ENCODE measurements at places on chromosomes 7 and 10.
A peak's percentile ranks its signal among the peaks of the same experiment; 100 is the strongest.

GRCh38 chr7:20264623-20265022 is 47.4 kb upstream of the MACC1 start:
- H3K4me3 ChIP-seq = no peak overlapping the region
- H3K4me1 ChIP-seq = no peaks in the 10 kb centered on the region
- DNase-seq = no peak
- H3K36me3 ChIP-seq = no peaks in the 10 kb centered on the region
- H3K27ac ChIP-seq = no peak overlapping the region
- H3K27me3 ChIP-seq = no peaks in the 10 kb centered on the region

DNA sequence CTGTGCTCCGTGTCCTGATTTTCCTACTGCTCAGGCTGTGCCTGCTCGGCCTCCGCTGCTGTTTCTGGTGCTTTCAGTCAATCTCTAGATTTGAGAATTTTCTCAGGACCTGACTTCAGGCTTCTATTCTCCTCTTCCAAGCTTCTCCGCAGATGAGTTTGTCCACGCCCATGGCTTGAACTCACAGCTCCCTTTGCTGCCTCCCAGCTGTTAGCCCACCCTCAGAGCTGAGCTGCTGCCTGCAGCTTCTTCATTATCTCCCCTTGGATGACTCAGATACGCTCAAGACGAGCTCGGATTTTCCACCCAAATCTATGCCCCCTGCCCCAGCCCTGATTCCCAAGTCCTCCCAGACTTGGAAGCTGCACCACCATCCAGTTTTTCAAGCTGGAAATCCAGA is 104.7 kb downstream of the FGFR2 start:
- no peaks in the 10 kb centered on the region for H3K27me3 ChIP-seq
- no peaks in the 10 kb centered on the region for H3K36me3 ChIP-seq
- H3K4me3 ChIP-seq = no peak overlapping the region
- no peaks in the 10 kb centered on the region for H3K4me1 ChIP-seq
- H3K27ac ChIP-seq = no peak overlapping the region

DNA sequence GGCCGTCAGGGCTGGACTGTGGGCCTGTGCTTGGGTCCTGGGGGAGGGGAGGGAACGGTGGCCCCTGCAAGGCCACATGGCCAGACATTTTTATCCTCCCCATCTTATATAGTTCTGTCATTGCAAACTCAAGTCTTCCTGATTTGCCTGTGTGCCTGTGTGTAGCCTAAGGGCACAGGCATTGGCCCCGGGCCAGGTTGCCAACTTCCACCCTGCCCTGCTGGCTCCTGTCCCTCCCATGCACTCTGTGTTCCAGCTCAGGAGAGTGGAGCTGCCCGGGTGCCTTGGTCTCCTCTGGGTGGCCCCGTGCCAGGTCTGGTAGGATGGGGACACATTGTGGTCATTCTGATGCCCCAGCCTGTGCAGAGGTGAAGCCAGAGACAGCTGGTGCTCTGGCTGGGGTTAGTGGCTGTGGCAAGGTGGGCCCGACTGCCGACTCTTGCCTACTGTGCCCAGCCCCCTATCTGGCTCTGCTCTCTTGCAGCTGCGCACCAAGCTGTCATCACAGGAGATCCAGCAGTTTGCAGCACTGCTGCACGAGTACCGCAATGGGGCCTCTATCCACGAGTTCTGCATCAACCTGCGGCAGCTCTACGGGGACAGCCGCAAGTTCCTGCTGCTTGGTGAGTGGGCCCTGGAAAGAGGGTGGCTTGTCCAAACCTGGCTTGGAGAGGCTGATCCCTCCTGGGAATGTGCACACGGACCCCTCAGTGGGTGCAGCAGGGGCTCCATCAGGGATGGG is 14.8 kb downstream of the NACAD start:
- no peaks in the 10 kb centered on the region for H3K27me3 ChIP-seq
- H3K4me3 ChIP-seq = no peak overlapping the region
- peaks cover 52% of the 10 kb centered on the region for H3K36me3 ChIP-seq
- H3K27ac ChIP-seq = no peak overlapping the region
- peaks cover 10% of the 10 kb centered on the region for H3K4me1 ChIP-seq

- H3K4me3 ChIP-seq = no peak overlapping the region
- H3K27me3 ChIP-seq = no peaks in the 10 kb centered on the region
- H3K36me3 ChIP-seq = no peaks in the 10 kb centered on the region
- no peaks in the 10 kb centered on the region for H3K4me1 ChIP-seq
- no peak for DNase-seq
- H3K27ac ChIP-seq = no peak overlapping the region
Observed at GRCh38 chr7:86339051-86339450, 304.7 kb upstream of the GRM3 start.

GRCh38 chr7:100649826-100650565 is 6.3 kb downstream of the ACTL6B start:
- H3K4me1 ChIP-seq = peaks cover 3% of the 10 kb centered on the region
- no peaks in the 10 kb centered on the region for H3K36me3 ChIP-seq
- H3K27ac ChIP-seq = no peak overlapping the region

DNA sequence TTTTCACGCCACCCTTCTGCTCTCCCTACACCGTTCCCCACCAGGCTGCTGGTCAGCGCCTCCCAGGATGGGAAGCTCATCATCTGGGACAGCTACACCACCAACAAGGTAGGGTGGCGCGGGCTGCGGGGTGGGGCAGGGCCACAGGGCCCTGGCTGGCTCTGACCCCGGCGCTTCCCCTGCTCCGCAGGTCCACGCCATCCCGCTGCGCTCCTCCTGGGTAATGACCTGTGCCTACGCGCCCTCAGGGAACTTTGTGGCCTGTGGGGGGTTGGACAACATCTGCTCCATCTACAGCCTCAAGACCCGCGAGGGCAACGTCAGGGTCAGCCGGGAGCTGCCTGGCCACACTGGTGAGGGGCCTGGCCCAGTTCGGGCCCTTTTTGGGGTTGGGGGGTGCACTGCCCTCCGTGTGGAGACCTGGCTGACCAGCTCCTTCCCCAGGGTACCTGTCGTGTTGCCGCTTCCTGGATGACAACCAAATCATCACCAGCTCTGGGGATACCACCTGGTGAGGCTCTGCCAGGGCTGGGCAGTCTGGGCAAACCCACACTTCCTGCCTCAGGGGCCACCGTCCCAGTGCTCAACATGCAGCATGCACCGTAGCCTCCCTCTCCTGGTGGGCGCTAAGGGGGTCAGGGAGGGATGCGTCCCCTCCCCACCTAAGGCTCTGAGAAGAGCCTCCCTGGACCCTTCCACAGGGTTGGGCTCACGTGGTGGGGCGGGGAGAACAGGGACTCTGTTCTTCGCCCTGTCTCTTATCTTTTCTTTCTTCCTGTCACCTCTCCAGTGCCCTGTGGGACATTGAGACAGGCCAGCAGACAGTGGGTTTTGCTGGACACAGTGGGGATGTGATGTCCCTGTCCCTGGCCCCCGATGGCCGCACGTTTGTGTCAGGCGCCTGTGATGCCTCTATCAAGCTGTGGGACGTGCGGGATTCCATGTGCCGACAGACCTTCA is 4.0 kb downstream of the GNB2 start:
- H3K36me3 ChIP-seq = peaks cover 28% of the 10 kb centered on the region
- DNase-seq = peak; percentile 61
- H3K4me1 ChIP-seq = peaks cover 18% of the 10 kb centered on the region
- H3K27me3 ChIP-seq = no peaks in the 10 kb centered on the region
- peak overlapping the region; percentile 49 for H3K4me3 ChIP-seq

DNA sequence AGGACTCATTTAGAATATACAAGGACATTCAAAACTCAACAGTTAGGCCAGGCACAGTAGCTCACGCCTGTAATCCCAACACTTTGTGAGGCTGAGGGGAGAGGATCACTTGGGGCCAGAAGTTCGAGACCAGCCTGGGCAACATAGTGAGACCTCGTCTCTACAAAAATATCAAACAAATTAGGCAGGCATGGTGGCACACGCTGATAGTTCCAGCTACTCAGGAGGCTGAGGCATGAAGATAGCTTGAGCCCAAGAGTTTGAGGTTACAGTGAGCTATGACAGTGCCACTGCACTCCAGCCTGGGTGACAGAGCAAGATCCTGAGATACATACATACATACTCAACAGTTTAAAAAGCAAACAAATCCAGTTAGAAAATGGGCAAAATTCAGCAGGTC is 44.9 kb downstream of the GNA12 start:
- no peak overlapping the region for H3K27ac ChIP-seq
- DNase-seq = no peak
- peaks cover 4% of the 10 kb centered on the region for H3K36me3 ChIP-seq
- H3K4me3 ChIP-seq = no peak overlapping the region
- peaks cover 27% of the 10 kb centered on the region for H3K4me1 ChIP-seq

DNA sequence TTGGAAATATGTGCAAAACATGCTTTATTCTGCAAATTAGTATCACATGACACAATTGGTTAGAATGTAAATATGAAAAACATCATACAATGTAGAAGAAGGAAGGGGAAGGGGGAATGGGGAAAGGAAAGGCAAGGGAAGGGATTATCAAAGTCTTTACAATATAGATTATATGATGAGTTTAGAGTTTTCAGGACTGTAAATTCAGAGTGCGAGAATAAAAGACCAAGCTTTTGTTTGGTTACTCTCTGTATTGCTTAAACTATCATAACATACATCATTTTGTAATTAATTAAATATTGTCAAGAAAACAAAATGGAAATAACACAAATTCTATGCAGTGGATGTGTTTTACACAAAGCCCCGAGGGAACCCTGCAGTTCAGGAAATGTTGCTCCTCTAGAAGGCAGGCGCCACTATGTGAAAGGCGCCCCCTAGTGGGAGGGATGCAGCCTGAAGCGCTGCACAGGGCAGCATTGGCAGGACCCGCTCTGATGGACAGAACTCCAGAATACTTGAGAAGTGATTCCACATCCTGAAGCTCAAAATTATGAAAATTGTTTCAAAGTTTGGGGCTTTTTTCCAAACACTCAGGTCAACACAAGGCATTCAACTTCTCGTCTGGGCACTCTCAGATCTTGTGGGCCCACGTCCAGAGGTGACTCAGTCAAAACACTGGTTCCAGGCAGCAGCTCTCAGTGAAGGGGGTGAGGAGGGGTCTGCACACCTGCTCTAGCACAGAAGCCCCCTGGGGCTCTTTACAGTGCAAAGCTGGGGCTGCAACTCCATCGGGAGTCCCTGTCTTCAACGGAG is 31.6 kb upstream of the TMEM254 start:
- H3K36me3 ChIP-seq = no peaks in the 10 kb centered on the region
- H3K27me3 ChIP-seq = no peaks in the 10 kb centered on the region
- DNase-seq = peak; percentile 91
- no peaks in the 10 kb centered on the region for H3K4me1 ChIP-seq

DNA sequence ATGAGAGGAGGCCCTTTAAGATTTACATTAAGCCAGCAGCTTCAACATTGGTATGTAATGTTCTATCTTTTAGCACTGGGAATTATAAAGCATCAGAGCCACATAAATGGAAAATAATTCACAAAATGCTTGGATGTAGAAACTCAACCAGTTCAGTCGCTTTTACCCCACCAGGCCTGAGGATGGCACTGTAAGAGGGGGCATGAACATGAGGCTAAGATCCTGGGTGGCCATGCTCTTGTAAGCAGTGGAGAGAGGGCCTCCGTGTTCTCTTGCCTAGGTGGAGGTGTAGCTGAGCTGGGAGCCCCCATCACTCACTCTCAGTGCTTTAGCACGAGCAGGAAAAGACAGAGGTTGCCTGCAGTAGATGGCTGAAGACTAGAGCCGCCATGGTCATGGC is 238.8 kb downstream of the FANK1 start:
- no peak overlapping the region for H3K27ac ChIP-seq
- H3K27me3 ChIP-seq = no peaks in the 10 kb centered on the region
- H3K36me3 ChIP-seq = no peaks in the 10 kb centered on the region

DNA sequence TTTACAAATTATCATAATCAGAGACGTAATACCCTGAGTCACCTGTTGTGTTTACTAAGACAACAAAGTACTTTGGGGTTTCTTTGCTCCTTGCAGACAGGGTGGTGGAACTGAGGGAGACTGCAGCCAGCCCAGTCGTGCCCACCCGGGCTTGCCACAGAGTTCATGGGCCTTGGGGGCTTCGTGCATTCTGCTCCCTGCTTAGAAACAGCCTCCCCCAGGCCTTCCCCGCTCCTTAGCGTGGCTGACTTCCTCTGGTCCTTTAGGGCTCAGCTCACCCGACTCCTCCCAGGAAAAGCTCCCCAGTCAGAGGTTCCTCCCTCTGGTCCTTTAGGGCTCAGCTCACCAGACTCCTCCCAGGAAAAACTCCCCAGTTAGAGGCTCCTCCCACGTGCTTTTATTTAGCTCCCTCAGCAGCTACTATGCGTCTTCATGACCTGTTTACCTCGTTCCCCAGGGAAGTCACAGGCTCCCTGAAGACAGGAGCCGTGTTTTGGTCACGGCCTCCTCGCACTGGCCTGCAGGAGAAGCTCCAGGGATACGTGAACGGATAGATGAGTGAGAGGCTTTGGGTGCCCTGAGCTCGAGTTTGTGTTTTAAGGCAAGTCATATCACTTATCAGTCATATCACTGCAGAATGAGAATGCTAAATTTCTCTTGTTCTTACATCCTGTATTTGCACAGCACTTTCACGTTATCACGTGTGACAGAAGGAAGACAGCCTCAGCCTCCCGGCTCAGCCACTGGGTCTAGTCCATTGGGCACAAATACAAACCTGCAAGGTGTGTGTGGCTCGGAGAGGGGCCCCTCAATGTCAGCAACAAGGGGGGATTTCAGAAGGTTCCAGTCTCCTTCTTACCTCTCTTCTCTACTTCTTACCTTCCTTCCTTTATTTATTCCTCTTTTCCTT is 52.7 kb upstream of the VIPR2 start:
- peak; percentile 85 for DNase-seq
- peaks cover 23% of the 10 kb centered on the region for H3K4me1 ChIP-seq

- H3K4me1 ChIP-seq = no peaks in the 10 kb centered on the region
- H3K4me3 ChIP-seq = no peak overlapping the region
- peaks cover 23% of the 10 kb centered on the region for H3K27me3 ChIP-seq
- no peaks in the 10 kb centered on the region for H3K36me3 ChIP-seq
- H3K27ac ChIP-seq = no peak overlapping the region
Observed at GRCh38 chr10:127866276-127867013, 26.3 kb downstream of the CLRN3 start.

- H3K27ac ChIP-seq = no peak overlapping the region
- no peaks in the 10 kb centered on the region for H3K36me3 ChIP-seq
- H3K4me3 ChIP-seq = no peak overlapping the region
- no peak for DNase-seq
- H3K4me1 ChIP-seq = peaks cover 1% of the 10 kb centered on the region
- peaks cover 5% of the 10 kb centered on the region for H3K27me3 ChIP-seq
Observed at GRCh38 chr7:93719546-93719945, 145.0 kb upstream of the CALCR start.

DNA sequence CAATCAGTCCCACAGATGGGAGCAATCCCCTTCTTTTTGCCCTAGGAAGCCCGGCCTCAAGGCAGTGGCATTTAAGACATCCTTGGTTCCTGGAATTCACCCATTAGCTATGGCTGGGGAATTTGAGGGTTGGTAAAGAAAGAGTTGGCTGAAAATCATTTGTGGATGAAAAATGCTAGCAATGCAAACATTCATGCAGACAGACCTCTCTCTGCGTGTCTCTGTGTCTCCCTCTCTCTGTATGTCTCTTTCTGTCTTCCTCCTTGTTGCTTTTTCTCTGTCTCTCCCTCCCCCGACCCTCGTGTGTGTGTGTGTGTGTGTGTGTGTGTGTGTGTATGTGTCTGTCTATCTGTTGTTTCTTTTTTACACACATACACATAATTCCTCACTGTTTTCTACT is 19.4 kb downstream of the LDB3 start:
- H3K36me3 ChIP-seq = no peaks in the 10 kb centered on the region
- peaks cover 1% of the 10 kb centered on the region for H3K27me3 ChIP-seq
- peaks cover 4% of the 10 kb centered on the region for H3K4me1 ChIP-seq
- no peak overlapping the region for H3K4me3 ChIP-seq
- no peak overlapping the region for H3K27ac ChIP-seq

- H3K27me3 ChIP-seq = no peaks in the 10 kb centered on the region
- peak overlapping the region; percentile 93 for H3K27ac ChIP-seq
- peaks cover 59% of the 10 kb centered on the region for H3K36me3 ChIP-seq
Observed at GRCh38 chr10:62019685-62020359, 118.3 kb downstream of the ARID5B start.

- no peaks in the 10 kb centered on the region for H3K4me1 ChIP-seq
- no peak overlapping the region for H3K27ac ChIP-seq
- no peak for DNase-seq
- H3K36me3 ChIP-seq = no peaks in the 10 kb centered on the region
Observed at GRCh38 chr7:108614896-108615295, 45.2 kb downstream of the DNAJB9 start.

Measured in activated CD4-positive, alpha-beta T cell treated with anti-CD3 and anti-CD28 coated beads, Interleukin-2, amount 10 ng/mL, durations not matched to agents 24 days and 14 days (primary cell).